Activated naive CD4-positive, alpha-beta T cell treated with anti-CD3 and anti-CD28 coated beads for 36 hours (primary cell): ENCODE measurements at places on chromosomes 5 and 9.

DNA sequence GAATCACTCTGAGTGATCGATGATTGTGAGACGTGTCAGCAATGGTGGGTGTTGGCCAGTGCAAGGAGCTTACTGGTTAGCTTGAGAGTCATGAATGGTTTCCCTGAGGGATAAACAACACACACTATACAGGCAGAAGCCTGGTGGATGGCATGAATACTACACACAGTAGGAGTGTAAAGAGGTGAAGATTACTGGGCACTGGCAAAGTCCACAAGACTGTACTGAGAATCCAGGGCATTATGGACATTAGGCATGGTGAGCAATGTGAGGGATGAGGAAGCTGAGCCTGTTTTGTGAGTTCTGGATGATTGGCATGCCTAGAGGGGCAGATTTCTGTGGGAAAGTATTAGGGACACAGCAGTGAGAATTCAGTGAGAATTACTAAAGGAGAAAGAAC lies 71.3 kb downstream of the KDM4C start:
- no peaks in the 10 kb centered on the region for H3K27me3 ChIP-seq
- H3K27ac ChIP-seq, result no peak overlapping the region
- no peak overlapping the region for H3K4me3 ChIP-seq

- H3K4me3 ChIP-seq, result no peak overlapping the region
- H3K27ac ChIP-seq, result no peak overlapping the region
- no peaks in the 10 kb centered on the region for H3K27me3 ChIP-seq
- no peak for DNase-seq
- H3K4me1 ChIP-seq, result no peaks in the 10 kb centered on the region
- no peaks in the 10 kb centered on the region for H3K36me3 ChIP-seq
Observed at GRCh38 chr5:149452007-149452664, 73.0 kb upstream of the IL17B start.

GRCh38 chr5:4576161-4576748 lies 563.9 kb upstream of the ADAMTS16 start:
- no peak for DNase-seq
- H3K4me1 ChIP-seq, result no peaks in the 10 kb centered on the region
- H3K27ac ChIP-seq, result no peak overlapping the region
- H3K27me3 ChIP-seq, result no peaks in the 10 kb centered on the region
- no peaks in the 10 kb centered on the region for H3K36me3 ChIP-seq

- H3K4me1 ChIP-seq, result peaks cover 41% of the 10 kb centered on the region
- no peak for DNase-seq
- H3K36me3 ChIP-seq, result peaks cover 27% of the 10 kb centered on the region
- H3K4me3 ChIP-seq, result no peak overlapping the region
- no peaks in the 10 kb centered on the region for H3K27me3 ChIP-seq
Observed at GRCh38 chr5:159171274-159171673, 38.1 kb downstream of the RNF145 start.

GRCh38 chr9:16358751-16359150 lies 511.7 kb downstream of the BNC2 start:
- H3K27me3 ChIP-seq, result no peaks in the 10 kb centered on the region
- H3K36me3 ChIP-seq, result no peaks in the 10 kb centered on the region
- H3K4me1 ChIP-seq, result no peaks in the 10 kb centered on the region
- DNase-seq, result no peak

DNA sequence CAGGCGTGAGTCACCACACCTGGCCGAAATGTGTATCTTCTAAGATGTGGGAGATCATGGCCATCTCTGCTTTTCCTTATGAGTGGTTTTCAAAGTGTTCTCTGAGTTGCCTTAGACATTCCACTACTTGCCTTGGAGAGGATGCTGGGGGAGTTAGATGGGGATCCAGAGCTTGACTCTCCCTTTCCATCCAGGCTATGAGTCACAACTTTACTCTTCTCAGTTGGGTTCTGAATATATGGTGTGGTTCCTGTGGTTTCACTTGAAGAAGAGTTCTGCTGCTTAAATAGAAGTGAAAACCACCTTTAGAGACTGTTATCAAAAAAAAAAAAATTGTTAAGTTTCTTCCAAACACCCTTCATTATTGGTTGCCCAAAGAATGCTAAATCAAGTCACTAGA lies 217.6 kb downstream of the ZNF608 start:
- no peaks in the 10 kb centered on the region for H3K36me3 ChIP-seq
- no peaks in the 10 kb centered on the region for H3K4me1 ChIP-seq
- H3K27ac ChIP-seq, result no peak overlapping the region
- DNase-seq, result no peak
- H3K4me3 ChIP-seq, result no peak overlapping the region

- no peaks in the 10 kb centered on the region for H3K27me3 ChIP-seq
- H3K36me3 ChIP-seq, result no peaks in the 10 kb centered on the region
- no peak for DNase-seq
- no peak overlapping the region for H3K27ac ChIP-seq
Observed at GRCh38 chr5:122908108-122908507, 62.7 kb downstream of the SNX24 start.

- no peak overlapping the region for H3K27ac ChIP-seq
- DNase-seq, result no peak
- H3K36me3 ChIP-seq, result no peaks in the 10 kb centered on the region
- no peak overlapping the region for H3K4me3 ChIP-seq
- H3K27me3 ChIP-seq, result no peaks in the 10 kb centered on the region
Observed at GRCh38 chr5:54689411-54690251, 172.1 kb downstream of the SNX18 start.

DNA sequence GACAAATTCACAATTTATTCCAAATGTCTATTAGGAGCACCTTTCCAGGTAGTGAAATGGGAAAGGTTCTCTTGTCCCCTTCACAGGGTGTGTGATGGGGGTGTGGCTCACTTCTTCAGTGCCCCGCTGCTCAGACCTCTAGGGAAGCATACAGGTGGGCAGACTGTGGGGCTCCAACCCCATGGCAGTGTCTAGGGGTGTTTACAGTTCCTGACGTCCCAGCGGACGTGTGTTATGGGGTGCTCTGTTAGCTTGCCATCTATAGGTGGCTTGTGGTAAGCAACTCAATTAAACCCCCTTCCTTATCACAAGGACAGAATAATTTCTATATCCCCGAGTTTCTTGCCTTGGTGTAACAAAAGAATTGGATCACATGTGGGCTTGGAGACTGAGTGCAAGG lies 67.4 kb upstream of the SPINK5 start:
- no peaks in the 10 kb centered on the region for H3K36me3 ChIP-seq
- no peak for DNase-seq
- no peak overlapping the region for H3K27ac ChIP-seq

GRCh38 chr9:96559339-96559943 lies 60.2 kb downstream of the CDC14B start:
- H3K4me3 ChIP-seq, result no peak overlapping the region
- DNase-seq, result no peak
- H3K27me3 ChIP-seq, result no peaks in the 10 kb centered on the region

DNA sequence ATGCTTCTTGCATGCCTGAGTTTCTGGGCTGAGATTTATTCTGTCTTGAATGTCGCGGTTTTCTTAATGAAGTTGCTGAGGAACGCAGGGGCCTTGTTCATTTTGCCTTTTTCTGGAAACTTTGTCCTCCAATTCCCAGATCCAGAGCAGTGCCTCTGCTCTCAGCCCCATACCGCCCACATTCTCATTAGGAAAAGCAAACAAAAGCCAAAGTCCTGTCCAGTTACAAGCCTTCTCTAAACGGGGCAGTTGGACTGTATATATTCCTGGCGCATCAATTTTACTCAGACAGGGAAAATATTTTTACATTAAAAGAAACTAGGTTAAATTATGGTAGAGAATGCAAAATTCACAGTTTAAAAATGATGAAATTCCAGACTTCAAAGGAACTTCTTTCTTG lies 1.2 kb upstream of the PSAT1 start:
- no peak for DNase-seq
- H3K36me3 ChIP-seq, result peaks cover 20% of the 10 kb centered on the region
- H3K27me3 ChIP-seq, result no peaks in the 10 kb centered on the region
- H3K27ac ChIP-seq, result peak overlapping the region; percentile 94

GRCh38 chr5:160432196-160432595 lies 10.5 kb downstream of the PTTG1 start:
- peaks cover 19% of the 10 kb centered on the region for H3K36me3 ChIP-seq
- peaks cover 2% of the 10 kb centered on the region for H3K27me3 ChIP-seq
- DNase-seq, result no peak
- no peak overlapping the region for H3K27ac ChIP-seq
- no peak overlapping the region for H3K4me3 ChIP-seq

- H3K27me3 ChIP-seq, result no peaks in the 10 kb centered on the region
- no peaks in the 10 kb centered on the region for H3K36me3 ChIP-seq
- no peak for DNase-seq
- no peak overlapping the region for H3K27ac ChIP-seq
- no peaks in the 10 kb centered on the region for H3K4me1 ChIP-seq
Observed at GRCh38 chr5:137051161-137051560, 448.0 kb downstream of the SPOCK1 start.

DNA sequence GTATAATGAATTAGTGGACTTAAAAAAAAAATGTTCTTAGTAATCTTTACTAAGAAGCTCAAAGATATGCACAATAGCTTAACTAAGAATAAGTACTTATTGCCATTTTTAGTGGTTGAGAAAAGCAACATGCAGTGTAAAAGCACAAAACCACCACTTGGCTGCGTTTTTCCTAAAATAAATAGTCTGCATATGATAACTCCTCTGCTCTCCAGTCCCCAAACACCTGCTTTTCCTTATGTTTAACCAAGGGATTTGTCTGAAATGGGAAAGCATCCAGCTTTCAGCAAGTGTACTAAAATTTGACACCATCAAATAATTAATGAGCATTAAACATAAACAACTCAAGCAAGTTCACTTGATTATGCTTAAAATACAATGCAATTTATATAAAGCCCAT lies 41.4 kb downstream of the PSIP1 start:
- H3K27me3 ChIP-seq, result no peaks in the 10 kb centered on the region
- no peak overlapping the region for H3K4me3 ChIP-seq
- H3K4me1 ChIP-seq, result peaks cover 15% of the 10 kb centered on the region
- H3K27ac ChIP-seq, result no peak overlapping the region

- peaks cover 3% of the 10 kb centered on the region for H3K27me3 ChIP-seq
- H3K36me3 ChIP-seq, result no peaks in the 10 kb centered on the region
- no peaks in the 10 kb centered on the region for H3K4me1 ChIP-seq
- no peak overlapping the region for H3K27ac ChIP-seq
- DNase-seq, result no peak
Observed at GRCh38 chr5:59491945-59492344, 401.6 kb downstream of the PDE4D start.

GRCh38 chr9:98607787-98608186 lies 100.9 kb downstream of the GABBR2 start:
- no peak overlapping the region for H3K4me3 ChIP-seq
- H3K4me1 ChIP-seq, result no peaks in the 10 kb centered on the region
- no peaks in the 10 kb centered on the region for H3K36me3 ChIP-seq

GRCh38 chr5:136235321-136235720 lies 42.4 kb upstream of the SMIM32 start:
- H3K36me3 ChIP-seq, result no peaks in the 10 kb centered on the region
- H3K4me1 ChIP-seq, result no peaks in the 10 kb centered on the region
- no peak overlapping the region for H3K4me3 ChIP-seq
- H3K27ac ChIP-seq, result no peak overlapping the region

DNA sequence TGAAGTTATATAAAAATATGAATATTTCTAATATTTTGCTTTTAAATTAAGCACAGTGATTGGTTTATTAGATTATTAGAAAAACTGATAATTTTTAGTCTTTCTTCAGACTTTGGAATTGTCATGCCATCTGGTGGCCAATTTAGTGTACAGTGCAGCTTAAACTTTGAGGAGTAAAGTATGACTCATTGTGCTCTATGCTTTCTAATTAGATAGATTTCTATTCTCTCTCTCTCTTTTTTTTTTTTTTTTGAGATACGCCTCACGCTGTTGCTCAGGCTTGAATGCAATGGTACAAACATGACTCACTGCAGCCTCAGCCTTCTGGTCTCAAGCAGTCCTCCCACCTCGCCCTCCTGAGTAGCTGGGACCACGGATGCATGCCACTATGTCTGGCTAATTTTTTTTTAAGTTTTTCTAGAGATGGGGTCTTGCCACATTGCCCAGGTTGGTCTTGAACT lies 42.1 kb upstream of the GPR21 start:
- H3K27ac ChIP-seq, result no peak overlapping the region
- H3K36me3 ChIP-seq, result peaks cover 4% of the 10 kb centered on the region
- DNase-seq, result peak; percentile 49

GRCh38 chr9:91289244-91289643 lies 72.5 kb downstream of the AUH start:
- H3K27ac ChIP-seq, result no peak overlapping the region
- no peaks in the 10 kb centered on the region for H3K27me3 ChIP-seq
- H3K4me3 ChIP-seq, result no peak overlapping the region
- H3K36me3 ChIP-seq, result peaks cover 29% of the 10 kb centered on the region
- DNase-seq, result no peak
- peaks cover 14% of the 10 kb centered on the region for H3K4me1 ChIP-seq

GRCh38 chr5:134383980-134384697 lies 12.8 kb downstream of the UBE2B start:
- H3K4me3 ChIP-seq, result peak overlapping the region; percentile 28
- no peaks in the 10 kb centered on the region for H3K27me3 ChIP-seq
- H3K27ac ChIP-seq, result peak overlapping the region; percentile 88

GRCh38 chr5:57406641-57407040 lies 76.0 kb downstream of the ACTBL2 start:
- H3K27ac ChIP-seq, result no peak overlapping the region
- DNase-seq, result no peak
- H3K4me3 ChIP-seq, result no peak overlapping the region
- H3K36me3 ChIP-seq, result no peaks in the 10 kb centered on the region

DNA sequence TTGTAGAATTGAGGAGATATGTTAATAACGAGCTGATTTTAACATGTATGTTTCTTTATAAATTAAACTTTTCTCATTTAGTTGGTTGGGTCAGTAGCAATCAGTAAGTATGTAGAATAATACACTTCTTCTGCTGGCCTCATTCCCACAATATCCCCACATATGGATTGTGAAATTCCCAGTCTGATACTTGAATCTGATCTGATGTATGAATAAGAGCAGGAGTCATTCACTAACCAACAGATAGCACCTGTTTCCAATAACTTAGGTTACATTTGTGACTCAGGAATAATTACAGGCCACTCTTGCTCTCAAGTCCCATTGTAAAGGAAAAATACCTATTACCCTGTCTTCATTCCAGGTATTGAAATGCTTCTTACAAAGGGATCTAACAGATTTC lies 23.9 kb downstream of the SLC36A1 start:
- no peak overlapping the region for H3K27ac ChIP-seq
- H3K36me3 ChIP-seq, result peaks cover 6% of the 10 kb centered on the region
- H3K4me3 ChIP-seq, result no peak overlapping the region
- no peaks in the 10 kb centered on the region for H3K4me1 ChIP-seq
- H3K27me3 ChIP-seq, result no peaks in the 10 kb centered on the region

DNA sequence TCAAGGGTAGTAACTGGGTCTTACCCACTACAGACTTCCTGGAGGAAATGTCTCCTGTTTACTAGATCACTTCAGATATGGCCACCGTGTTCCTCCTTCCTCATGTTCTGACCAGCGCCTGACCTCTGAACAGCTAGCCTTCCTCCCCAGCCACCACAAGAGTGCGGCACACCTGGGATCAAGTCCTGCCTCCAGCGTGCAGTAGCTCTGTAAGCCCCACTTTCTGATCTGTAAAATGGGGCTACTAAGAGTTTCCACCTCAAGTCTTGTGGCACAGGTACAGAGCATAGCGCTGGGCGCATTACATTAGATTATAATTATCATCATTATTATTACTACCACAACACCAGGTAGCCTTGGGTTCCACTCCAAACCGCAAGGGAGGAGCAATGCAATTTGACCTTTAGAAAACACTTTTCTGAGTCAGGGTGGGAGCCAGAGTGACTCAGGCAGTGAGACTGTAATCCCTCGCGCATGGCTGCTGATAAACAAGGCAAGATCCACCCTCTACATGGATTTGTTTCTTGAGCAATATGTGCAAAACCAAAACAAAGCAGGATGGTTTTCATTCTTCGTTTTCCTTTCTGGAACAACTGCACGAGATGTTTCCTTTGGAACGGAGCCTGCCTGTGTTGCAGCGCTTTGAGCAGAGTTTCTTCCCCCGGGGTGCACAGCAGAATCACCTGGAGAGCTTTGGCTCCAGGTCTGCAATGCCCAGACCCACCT lies 65.0 kb upstream of the ANGPTL2 start:
- H3K27me3 ChIP-seq, result peaks cover 2% of the 10 kb centered on the region
- no peak overlapping the region for H3K27ac ChIP-seq
- no peaks in the 10 kb centered on the region for H3K4me1 ChIP-seq
- H3K36me3 ChIP-seq, result no peaks in the 10 kb centered on the region
- H3K4me3 ChIP-seq, result no peak overlapping the region
